ENCODE measurements at places on chromosomes 1 and 21. TPM values are rescaled to one million over a fixed set of nuclear protein-coding genes. Genes with fewer than 3 reads are reported as not detected.

FABP3 gene
- not detected for total RNA-seq

LMOD1 gene
- total RNA-seq, result not detected

RXRG gene
- 7.2 TPM for total RNA-seq

OR10J1 gene
- not detected for total RNA-seq

HNRNPCL4 gene
- total RNA-seq, result not detected

LDLRAD1 gene
- total RNA-seq, result not detected

RAB42 gene
- total RNA-seq, result 0.27 TPM

TNFRSF25 gene
- 28.6 TPM for total RNA-seq

HTR6 gene
- 0.15 TPM for total RNA-seq

TMPRSS15 gene
- 35.2 TPM for total RNA-seq

COL16A1 gene
- total RNA-seq, result 59.6 TPM

KCNJ6 gene
- total RNA-seq, result 0.03 TPM

NHLH1 gene
- 0.11 TPM for total RNA-seq

SPATC1L gene
- 9.7 TPM for total RNA-seq

TFF1 gene
- not detected for total RNA-seq

S100A7 gene
- not detected for total RNA-seq

PPP2R5A gene
- 19.2 TPM for total RNA-seq

All from A375 (cell line).